ENCODE measurements at places on chromosomes 12 and 14.

DNA sequence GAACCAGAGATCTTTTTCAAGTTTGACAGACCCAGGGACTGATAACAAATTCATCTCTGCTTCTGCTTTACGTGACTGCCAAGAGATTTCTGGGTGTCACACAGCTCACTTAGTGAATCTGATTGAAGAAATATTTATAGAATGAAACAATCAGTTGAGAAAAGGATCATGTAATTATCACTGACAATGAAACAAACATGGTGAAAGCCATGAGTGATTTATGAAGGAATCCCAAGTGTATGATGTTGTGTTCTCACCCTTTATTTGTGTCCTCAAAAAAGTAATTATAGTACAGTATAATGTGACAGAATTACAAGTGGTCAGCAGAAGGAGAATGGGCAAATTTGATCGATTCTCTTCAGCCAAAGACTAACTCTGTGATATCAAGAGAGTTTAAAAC lies 177.3 kb downstream of the BMP4 start:
- DNase-seq, result no peak

- peak; percentile 83 for DNase-seq
These were observed at the start of gene SIX1 for GRCh38 chr14:60648934-60649874. SIX1 (minus strand) TSS chr14:60649477; CDS start chr14:60649189, 288 bp downstream.

GRCh38 chr12:66763467-66763866 lies 84.6 kb upstream of the GRIP1 start:
- DNase-seq, result no peak

DNA sequence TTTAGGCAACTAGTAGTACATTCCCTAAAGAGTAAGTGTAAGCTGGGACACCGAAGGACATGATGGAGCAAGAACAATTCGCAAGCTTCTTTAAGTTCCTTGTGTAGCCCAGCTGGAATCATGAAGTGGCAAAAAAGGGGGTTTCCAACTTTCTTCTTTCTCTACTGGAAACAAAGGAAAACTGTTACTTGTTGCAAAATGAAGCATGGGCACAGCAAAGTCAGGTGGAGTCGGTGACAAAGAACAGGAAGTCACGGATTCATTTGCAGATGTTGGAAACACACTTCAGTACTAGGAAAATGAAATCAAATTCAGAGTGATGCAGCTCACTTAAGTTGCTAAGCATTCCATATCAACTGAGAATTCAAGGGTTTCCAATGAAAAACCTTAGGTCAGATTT lies 706.9 kb upstream of the STXBP6 start:
- no peak for DNase-seq

GRCh38 chr14:50377550-50378085 lies 19.1 kb downstream of the CDKL1 start:
- DNase-seq, result no peak

Measured in bronchial epithelial cell (primary cell).